ENCODE measurements at places on chromosomes 5 and 9.

DNA sequence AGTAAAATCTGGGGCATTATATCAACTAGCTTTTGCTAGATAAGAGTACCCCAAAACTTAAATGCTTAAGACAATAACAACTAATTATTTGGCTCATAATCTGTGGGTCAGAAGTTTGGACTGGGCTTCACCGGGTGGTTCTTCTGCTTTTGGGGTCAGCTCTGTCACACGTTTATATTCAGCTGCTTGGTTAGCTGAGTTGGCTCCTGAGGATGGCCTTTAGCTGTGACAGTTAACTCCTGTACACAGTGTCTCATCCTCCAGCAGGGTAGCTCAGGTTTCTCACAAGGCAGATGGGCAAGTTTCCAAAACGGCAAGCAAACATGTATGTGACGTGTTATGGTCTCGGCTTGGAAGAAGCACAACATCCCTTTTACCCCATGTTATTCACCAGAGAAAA is 488.2 kb downstream of the TLE4 start:
- DNase-seq: no peak

- DNase-seq: peak; percentile 97
Observed at GRCh38 chr5:72451741-72452505, 55.3 kb downstream of the ZNF366 start.

GRCh38 chr5:178434016-178434761 is 156.0 kb downstream of the COL23A1 start:
- DNase-seq: no peak

DNA sequence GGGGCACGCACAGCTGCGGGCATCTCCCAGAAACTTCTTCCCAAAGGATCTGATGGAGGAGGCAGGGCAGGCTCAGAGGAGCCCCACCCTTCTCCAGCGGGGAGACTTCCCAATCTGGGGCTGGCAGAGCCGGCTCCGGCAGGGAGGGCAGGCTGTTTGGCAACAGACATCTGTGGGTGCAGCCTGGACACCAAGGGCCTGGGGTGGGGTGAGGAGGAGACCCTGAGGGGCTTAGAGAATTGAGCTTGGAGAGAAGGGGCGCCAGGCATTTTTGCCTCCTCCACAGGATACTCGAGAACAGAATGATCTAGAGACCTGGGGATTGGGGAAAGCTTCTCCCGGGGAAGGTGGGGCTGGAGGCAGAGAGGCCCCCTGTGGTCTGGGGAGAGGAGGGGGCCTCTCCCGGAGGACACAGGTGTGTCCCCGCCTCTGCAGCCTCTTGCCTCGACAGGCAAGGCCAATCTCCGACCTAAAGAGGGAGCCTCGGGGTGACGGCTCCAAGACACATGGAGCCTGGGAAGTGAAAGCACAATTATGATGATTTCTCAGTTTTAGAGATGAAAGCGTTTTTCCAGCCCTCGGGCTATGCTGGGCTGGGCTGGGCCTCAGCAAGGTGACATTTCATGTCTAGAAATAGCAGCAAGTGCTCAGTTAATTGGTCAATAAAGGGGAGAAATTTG is 8.4 kb downstream of the LHX3 start:
- no peak for DNase-seq

DNA sequence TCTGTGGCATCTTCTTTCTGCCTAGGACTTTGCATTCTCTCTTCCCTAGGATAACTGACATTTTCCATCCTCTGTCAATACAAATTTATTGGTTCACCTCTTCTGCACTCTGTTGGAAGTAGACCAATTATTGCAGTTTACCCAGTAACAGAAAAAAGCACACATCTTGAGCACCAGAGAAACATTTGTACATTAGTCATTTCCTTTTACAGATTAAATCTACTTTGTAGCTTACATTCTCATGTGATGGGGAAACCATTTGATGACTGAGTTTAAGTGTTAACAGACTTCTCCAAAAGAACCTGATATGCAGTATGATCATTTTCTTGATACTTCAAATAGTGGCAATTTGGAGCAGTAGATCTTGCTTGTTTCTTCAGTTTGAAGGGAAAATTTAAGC is 1098.8 kb downstream of the DTWD2 start:
- DNase-seq: peak; percentile 20

DNA sequence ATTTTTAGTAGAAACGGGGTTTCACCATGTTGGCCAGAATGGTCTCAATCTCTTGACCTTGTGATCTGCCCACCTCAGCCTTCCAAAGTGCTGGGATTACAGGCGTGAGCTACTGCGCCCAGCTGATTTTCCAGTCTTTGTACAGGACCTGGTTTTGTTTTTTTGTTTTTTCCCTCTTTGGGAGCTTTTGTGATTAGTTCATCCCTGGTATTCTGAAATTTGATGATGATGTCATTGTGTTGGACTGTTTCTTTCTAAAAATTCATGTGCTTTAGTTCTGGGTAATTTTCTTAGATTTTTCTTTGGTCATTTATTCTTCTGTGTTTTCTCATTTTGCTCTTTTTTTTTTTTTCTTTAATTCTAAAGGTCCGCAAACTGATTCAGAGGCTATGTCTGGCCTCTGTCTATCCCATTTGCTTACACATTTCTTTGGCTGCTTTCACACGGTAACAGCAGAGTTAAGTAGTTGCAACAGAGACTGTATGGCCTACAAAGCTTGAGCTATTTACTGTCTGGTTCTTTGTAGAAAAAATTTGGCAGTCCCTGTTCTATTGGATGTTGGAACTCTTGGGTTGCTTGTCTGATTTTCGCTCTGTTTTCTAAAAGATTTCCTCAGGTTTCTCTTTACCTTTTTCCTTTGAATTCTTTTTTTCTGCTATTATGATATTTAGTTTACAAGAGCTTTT is 24.8 kb downstream of the STX17 start:
- DNase-seq: peak; percentile 22

GRCh38 chr5:35473589-35473988 is 144.1 kb upstream of the SPEF2 start:
- DNase-seq: no peak

- no peak for DNase-seq
Observed at GRCh38 chr9:2777454-2777853, 60.1 kb downstream of the KCNV2 start.

Measured in fibroblast of skin of scalp (primary cell).